GM13976 (cell line): ENCODE measurements at places on chromosomes 3 and 15.
A peak's percentile ranks its signal among the peaks of the same experiment; 100 is the strongest.

DNA sequence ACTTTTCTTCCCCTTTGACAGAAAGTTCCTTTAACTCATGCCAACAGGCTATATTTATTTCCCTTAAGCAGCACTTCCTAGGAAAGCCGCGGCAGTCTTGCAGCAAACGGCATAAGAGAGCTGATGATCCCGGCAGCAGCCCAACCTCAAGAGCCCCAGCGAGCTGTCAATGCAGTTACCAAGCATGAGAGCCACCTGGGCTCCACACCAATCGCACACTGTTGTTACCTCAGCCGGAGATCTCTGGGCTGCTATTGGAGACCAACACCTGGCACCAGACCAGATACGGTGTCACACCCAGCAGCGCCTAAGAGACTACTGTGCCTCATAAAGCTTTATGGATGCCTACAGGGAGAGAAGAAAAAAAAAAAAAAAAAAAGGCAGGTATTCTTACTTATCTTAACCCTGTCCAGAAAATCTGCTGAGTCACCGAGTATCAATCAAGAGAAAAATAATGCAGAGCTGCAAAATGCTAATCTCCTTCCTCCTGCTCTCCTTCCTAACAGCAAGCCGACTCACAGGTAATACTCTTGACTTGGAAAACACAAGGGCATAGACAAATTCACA is 11.7 kb downstream of the ABCC5 start:
- peak; percentile 34 for DNase-seq

GRCh38 chr3:21914451-21914850 is 163.4 kb upstream of the ZNF385D start:
- DNase-seq = no peak

GRCh38 chr15:100129677-100130076 is 212.1 kb downstream of the ADAMTS17 start:
- DNase-seq = no peak

- DNase-seq = no peak
Measured at GRCh38 chr3:66370179-66370578, 130.6 kb downstream of the LRIG1 start.

DNA sequence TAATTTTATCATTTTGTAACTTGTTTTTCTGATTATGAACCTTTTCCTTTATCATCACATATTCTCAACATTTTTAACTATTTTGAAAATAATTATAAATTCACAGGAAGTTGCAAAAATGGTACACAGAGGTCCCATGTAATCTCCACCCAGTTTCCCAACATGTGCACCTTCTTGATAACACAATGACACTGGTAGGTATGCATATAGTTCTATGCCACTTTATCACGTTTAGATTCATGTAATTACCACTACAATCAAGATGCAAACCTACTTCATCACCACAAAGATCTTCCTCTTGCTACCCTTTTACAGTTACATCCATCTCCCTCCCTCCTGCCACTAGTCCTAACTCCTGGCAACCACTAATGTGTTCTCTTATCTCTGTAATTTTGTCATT is 413.9 kb downstream of the SHQ1 start:
- no peak for DNase-seq
